MCF 10A (cell line): ENCODE measurements at places on chromosomes 13 and 19. TPM values are rescaled to one million over a fixed set of nuclear protein-coding genes. Genes with fewer than 3 reads are reported as not detected.

GRCh38 chr19:46926170-46927071, 65.6 kb downstream of the ARHGAP35 start:
- peak; percentile 67 for DNase-seq

- no peak for DNase-seq
Measured at GRCh38 chr19:51003316-51003715, 1.9 kb upstream of the KLK8 start.

DNA sequence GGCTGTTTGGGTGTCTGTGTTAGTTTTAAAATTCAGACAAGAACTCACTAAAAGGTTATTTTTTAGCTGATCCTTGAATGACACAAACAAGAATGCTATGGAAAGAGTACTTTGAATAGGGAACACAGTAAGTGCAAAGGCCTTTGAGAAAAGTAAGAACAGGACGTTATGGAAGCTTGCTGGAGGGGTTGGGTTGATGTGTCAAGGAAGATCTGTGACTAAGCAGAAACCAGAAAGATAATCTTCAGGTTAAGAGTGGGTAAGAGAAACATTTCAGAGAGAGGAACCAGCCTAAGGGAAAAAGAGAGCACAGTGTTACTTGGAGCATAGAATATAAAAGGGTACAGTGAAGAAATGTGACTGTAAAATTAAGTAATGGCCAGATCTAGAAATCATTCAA, 41.2 kb upstream of the TRPC4 start:
- DNase-seq: no peak

DNA sequence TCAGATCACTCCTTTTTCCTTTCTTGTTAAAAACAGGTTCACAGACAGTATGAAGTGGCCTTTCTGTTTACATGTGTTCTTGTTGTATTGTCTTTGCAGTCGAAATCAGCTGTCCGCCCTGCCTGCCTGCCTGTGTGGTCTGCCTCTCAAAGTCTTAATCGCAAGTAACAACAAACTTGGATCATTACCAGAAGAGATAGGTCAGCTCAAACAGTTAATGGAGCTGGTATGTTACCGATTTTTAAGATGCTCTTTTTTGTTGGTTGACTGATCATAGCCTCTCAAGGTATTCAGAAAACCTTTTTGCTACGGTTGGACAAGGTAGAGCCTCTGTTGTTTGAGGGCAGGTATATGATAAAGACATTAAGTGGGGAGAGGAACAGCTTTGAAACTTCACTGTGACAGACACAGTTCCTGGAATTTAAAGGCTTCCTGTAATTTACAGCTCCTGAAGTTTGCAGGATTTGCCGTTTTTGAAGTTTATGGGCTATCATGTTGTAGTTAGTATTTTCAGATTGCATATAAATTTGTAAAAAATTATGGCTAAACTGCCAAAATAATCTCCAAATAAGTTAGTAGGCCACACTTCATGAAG, 116.1 kb downstream of the LRCH1 start:
- no peak for DNase-seq

- peak; percentile 36 for DNase-seq
Measured at GRCh38 chr13:69324090-69324886, 783.3 kb upstream of the ATXN8OS start.

- DNase-seq: no peak
Measured at GRCh38 chr19:47511681-47512080, 3.2 kb downstream of the NAPA start.

- DNase-seq: no peak
Measured at GRCh38 chr19:6568816-6569215, 22.1 kb downstream of the CD70 start.

ZIK1 gene
- total RNA-seq: not detected in 2 replicates

CCNA1 gene
- 36.5 and 45.0 TPM in 2 replicates for total RNA-seq

SYNE4 gene
- total RNA-seq: 0.14 and 0.91 TPM in 2 replicates

ZNF534 gene
- not detected in 2 replicates for total RNA-seq
